ENCODE measurements at places on chromosomes 2 and 18.

DNA sequence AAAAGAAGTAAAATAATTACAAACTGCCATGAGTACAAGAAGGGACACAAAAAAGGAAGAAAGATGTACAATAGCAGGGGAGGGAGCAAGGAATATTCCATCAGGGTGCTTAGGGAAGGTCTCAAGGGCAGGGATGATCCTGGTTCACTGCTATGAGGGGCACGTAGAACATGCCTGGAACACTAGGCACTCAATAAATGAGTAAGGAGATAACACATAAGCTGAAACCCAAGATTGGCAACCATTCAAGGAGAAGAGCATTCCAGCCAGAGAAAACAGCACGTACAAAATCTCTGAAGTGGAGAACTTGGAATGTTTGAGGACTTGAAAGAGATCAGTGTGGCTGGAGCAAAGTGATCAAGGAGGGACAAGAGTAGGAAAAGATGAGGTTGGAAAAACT is 103.2 kb downstream of the FAM161A start:
- DNase-seq = no peak

DNA sequence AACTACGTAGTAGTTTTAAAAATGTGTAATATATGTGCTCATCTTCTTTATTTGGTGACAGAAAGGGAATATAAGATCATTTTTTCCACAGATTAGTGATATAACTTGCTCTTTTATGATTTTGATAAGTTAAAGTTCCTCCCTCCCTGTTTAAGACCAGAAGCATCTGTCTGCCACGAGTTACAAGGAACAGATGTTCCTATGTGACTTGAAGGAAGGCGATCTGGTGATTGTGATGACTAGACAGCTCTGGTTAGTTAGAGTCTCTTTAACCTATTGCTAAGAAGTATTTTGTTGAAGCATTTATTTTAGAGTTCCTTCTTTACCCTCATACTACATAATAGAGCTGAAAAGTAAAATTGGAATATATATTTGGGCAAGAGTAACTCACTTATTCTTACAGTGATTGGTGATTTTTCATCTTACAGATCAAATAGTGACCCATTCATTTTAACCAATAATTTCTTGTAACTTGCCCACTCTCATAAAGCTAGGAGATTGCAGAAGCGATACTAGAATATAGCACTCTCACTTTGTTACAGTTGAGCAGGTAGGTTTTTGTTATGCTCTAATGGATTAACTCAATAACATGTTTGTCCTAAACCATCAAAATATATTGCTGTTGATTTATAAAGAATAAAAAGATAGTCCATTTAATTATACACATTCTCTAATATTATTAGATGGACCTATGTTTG is 218.7 kb downstream of the SLC4A10 start:
- no peak for DNase-seq

DNA sequence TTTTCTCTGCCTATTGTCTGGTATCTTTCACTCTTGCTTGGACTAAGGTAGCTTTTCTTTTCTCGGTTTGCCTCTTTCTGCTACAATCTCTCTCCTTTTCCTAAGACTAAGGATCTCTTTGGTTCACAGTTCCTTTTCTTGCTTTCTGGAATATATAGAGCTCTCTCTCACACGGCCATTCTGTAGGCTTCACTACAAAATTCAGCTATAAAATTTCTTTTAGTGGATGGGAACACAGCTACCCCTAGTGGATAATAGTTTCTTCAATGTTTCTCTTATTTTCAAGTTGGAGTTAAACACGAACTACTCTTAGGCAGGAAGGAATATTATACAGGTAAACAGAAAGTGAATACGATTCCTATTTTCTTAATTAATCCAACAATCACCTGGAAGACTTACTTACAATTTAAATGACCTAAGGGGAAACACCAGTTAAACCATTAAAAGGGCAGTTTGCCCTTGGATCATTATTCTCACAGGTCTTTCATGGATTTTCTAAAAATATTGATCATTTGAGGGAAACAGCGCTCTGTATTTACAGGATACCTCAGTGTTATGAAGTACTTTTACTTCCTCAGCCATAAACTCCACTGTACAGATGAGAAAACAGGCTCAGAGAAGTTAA is 140.5 kb downstream of the LRP2 start:
- DNase-seq = peak; percentile 25

DNA sequence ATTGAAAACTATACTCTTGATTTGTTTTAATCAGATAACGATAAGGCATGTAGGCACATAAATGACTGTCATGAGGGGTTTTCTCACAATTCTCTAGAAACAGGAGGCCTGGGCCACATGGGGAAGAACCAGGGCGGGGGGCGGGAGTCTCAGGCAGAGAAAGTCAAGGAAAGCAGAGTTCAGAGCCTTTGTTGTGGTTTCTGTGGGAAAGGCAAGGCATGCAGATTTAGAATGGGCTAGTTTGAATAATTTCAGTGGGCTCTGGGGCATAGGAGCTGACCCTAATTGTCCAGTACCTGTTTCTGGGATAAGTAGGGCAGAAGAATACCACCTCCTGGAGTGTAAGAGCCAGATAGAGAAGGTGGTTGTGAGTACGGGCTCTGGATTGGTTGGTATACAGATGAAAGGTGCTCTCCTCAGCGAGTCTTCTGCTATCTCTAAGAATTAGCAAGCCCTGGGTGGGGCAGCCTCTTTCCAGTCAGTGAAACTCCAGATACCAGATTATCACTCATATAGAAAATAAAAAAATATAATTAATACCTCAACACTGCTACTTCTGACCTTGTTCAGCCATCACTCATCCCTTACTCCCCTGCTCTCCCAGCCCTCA is 41.5 kb upstream of the CYRIA start:
- no peak for DNase-seq

DNA sequence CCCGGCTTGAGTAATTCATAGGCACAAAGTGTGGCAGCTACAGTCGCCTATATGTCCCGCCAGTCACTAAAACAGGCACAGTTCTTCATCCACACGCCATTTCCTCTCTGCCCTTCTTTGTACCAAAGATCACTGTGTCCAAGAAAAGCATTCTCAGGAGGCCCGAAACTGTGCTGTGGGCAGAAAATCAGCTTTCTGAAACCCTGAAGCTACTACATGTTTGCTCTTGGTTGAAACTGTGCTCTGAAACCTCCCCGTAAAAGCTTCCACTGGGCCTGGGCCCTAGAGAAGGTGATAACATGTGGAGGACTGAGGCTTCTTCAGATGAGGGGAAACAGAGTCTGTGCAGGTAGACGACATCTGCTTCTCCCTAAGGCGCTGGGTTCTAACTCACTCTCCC is 75.6 kb upstream of the ID2 start:
- no peak for DNase-seq

DNA sequence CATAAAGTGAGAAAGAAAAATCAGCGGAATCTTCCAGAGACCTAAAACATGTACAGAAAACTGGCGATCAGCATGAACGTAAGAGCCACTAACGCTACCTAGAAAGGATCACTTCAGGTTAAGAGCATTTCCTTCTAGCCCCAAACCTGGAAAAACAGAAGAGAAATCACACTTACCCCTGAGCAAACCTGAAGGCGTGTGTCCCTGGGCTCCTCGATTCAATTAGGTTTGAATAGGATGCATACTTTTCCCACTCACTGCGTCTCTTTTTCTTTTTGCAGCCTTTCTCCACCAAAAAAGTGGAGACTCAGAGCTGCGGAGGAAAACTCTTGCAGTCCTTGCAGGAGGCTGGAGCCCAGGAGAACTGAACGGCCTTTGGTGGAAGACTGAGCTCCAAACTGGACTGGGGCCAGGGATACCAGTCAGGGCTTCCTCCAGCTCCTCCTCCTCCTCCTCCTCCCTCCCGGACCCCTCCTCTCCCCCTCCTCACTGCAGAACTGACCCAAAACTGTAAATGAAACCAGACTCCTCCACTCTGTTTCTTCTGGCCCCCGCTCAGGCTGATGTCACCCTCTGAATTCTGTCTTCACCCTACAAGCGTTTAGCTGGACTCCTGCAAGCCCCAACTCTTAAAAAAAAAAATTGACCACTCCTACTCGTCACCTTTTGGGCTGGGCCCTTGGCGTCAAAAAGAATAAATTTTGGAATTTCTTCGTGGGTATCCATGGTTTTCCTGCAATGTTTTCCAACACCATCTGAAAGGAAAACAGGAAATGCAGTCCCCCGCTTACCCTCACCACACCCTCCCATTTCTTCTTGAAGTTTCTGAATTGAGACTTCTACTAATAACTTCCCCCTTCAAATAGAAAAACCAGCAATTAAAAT is at the start of gene COL6A3:
TSS of gene COL6A3 (minus strand) at position 388 of the 885 bp plus-strand sequence. CDS start 17,347 bp downstream, outside the sequence.
- DNase-seq = no peak

GRCh38 chr2:60472041-60472440 is 81.4 kb downstream of the BCL11A start:
- no peak for DNase-seq

DNA sequence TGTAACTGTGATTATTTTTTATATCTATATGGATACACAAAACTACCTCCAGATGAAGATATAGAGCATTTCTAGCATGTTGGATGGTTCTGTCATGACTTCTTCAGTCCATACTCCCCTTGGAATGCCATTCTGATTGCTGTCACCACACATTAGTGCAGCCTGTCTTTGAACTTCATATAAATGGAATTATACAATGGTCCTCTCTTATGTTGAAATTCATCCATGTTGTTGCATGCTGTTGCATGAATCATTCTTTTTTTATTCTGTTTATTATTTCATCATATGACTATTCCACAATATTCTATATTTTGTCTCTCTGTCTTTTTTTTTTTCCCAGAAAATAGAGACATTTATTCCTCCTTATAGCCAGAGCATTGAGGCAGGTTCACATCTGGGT is 74.1 kb downstream of the OSBPL6 start:
- no peak for DNase-seq

DNA sequence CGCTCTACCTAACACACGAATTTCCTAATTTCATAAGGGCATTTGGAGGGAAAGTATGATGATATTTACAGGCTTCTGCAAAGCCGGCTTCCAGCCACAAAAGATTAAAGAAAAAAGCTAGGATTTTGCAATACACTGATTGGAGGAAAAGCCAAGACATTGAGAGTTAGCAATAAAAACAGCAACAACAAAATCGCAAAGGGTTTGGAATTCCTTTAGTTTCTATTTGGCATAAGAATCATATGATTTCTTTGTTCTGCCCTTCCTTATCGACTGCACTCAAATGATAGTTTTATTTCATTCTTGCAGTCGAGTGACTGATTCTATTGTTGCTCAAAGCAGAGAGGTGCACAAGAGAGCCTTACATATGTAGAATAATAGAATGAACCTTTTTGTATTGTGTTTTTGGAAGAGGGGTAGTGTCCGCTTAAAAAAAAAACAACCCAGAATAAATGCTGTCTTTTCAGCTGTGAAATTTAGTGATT is 3.9 kb upstream of the ZNF532 start:
- no peak for DNase-seq

DNA sequence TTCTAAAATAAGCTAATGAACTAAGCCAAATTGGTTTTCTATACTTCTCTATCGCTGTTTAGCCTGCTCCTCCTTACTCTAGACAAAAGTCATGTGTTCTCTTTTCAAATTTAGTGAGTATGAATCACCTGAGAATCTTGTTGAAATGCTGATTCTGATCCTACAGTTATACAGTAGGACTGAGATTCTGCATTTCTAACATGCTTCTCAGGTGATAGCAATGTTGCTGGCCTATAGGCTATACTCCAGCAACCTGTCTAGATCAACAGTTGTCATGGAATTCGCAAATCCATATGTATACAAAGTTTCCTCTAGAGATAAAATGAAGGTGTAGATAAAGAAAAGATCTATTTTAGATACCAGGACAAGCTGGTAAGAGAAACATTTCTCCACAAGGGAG is 62.9 kb downstream of the MEMO1 start:
- no peak for DNase-seq

- no peak for DNase-seq
Measured at GRCh38 chr2:216607277-216607560, 26.0 kb upstream of the IGFBP2 start.

- DNase-seq = no peak
Measured at GRCh38 chr2:182166406-182166805, 180.8 kb downstream of the PPP1R1C start.

- DNase-seq = no peak
Measured at GRCh38 chr2:88196490-88197087, 26.4 kb downstream of the THNSL2 start.

- no peak for DNase-seq
Measured at GRCh38 chr2:231644426-231644825, 51.8 kb downstream of the TEX44 start.

DNA sequence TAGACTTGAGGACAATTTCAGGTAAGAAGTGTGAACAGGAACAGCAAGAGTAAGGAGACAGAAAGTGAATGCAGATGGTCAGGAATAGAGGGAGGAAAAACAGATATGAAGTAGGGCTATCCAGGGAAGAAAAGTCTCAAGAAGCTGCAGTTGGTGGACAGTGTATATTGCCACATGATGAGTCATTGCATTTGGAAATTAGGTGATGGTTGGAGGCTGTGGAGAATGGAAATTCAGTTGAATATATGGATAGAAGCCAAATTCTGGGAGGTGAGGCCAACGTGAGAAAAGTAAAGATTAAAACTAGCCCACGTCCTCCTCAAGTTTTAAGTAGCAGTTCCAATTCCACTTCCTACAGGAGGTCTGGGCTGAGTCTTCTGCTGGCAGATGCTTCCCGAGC is 158.4 kb downstream of the UBE2E3 start:
- DNase-seq = no peak

DNA sequence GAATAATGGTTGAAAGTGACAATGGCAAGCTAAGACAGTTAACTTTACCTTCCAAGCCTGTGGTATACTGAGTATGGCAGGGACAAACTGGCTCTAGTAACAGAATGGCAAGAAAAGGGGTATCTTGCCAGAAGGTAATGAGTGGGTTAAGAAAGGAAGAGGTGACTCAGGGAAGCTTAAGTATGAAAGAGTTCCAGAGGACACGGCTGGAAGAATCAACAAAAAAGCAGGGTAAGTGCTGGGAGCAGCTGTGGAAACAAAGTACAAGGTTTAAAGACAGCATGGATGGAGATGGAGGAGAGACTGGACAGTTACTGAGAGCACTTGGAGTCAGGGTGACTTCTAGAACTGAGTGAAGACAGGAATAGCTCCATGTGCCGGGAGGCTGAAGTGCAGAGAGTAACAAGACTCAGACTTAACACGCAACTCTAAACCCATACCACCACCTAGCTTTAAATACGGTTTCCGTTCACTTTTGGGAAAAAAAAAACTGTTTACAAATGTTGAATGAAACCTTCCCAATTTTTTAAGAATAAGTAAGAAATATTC is 69.0 kb downstream of the REV1 start:
- no peak for DNase-seq

DNA sequence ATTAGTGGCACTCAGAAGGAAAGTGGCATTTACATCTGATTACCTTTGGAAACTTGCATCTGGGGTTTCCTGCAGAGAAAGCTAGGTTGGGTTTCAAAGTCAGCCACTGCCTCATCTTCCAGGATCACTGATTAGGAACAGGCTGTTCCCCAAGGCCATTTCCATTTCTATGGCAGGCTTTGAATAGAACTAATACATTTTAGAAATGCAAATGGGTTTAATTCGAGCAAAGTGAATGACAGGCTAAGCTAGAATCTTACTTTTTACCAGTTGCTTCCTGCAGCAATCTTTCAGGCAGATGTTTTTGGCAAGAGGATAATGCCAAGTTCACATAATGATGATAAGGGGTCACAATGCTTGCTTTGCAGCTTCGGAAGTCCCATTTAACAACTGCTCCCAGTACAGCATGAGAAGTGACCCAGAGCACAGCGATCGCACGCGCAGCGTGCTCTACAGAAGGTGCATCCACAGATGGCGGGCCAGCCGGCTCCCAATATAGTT is 336.7 kb downstream of the LPIN1 start:
- DNase-seq = no peak

GRCh38 chr2:84676295-84676694 is 160.0 kb downstream of the DNAH6 start:
- no peak for DNase-seq

GRCh38 chr2:38296197-38296780 is 80.8 kb downstream of the ATL2 start:
- DNase-seq = no peak

GRCh38 chr2:28702878-28703277 is 48.8 kb upstream of the PPP1CB start:
- DNase-seq = no peak
